Stimulated activated CD8-positive, alpha-beta memory T cell treated with anti-CD3 and anti-CD28 coated beads, Interleukin-12 subunit alpha, Interleukin-12 subunit beta, amount 100 ng/mL, for 1 hour (primary cell): ENCODE measurements at places on chromosomes 11 and 22.

GRCh38 chr11:64563966-64564365 lies 27.1 kb upstream of the SLC22A12 start:
- no peak for DNase-seq

DNA sequence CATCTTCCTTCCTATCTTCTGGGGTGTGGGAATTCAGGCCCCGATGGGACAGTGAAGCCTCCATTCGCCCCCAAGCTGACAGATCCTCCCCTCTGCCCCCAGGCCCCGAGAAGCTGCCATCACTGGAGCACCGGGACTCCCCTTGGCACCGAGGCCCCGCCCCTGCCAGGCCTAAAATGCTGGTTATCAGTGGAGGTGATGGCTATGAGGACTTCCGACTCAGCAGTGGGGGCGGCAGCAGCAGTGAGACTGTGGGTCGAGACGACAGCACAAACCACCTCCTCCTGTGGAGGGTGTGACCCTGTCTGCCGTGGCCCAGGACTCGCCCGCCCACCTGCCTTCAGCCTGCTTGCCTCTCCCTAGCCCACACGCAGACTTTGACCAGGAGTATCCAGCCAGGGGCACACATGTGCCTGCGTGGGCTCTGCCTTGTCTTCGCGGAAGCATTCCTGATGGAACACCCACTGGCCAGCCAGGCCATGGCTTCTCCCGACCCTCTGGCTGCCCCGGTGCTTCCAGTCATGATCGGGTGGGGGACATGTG lies 8.6 kb upstream of the RELT start:
- DNase-seq: no peak

DNA sequence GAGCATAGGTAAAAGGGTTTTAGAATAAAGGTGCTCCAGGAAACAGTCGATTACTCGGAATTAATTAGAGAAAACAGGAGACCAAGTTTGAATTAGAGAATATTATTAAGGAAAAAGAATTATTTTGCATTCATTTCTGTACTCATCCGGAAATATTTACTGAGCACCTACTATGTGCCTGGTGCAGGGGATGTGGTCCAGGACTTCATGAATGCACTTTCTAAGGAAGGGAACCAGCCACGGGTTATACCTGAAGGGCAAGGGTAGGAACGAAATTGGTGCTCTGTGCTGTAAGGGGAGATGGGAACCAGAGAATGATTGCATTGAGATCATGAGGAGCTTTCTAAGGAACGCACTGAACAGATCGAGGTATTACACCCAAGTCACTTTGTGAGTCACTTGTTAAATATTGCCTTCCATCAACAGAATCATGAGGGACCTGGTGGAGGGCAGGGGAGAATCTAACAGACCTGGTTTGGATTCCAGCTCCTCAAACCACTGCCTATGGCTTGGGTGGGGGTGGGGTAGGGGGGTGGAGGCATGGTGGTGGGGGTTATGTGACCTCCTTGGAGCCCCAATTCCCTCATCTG lies 40.9 kb downstream of the C11orf96 start:
- DNase-seq: no peak

GRCh38 chr11:120511820-120512738 lies 531 bp downstream of the GRIK4 start:
- DNase-seq: no peak

GRCh38 chr11:118620529-118621070 lies 13.2 kb downstream of the PHLDB1 start:
- no peak for DNase-seq

- no peak for DNase-seq
Measured at GRCh38 chr22:40008726-40009291, 14.1 kb downstream of the FAM83F start.
